ENCODE measurements at places on chromosomes 12 and 14. TPM values are rescaled to one million over a fixed set of nuclear protein-coding genes. Genes with fewer than 3 reads are reported as not detected.
A peak's percentile ranks its signal among the peaks of the same experiment; 100 is the strongest.

DNA sequence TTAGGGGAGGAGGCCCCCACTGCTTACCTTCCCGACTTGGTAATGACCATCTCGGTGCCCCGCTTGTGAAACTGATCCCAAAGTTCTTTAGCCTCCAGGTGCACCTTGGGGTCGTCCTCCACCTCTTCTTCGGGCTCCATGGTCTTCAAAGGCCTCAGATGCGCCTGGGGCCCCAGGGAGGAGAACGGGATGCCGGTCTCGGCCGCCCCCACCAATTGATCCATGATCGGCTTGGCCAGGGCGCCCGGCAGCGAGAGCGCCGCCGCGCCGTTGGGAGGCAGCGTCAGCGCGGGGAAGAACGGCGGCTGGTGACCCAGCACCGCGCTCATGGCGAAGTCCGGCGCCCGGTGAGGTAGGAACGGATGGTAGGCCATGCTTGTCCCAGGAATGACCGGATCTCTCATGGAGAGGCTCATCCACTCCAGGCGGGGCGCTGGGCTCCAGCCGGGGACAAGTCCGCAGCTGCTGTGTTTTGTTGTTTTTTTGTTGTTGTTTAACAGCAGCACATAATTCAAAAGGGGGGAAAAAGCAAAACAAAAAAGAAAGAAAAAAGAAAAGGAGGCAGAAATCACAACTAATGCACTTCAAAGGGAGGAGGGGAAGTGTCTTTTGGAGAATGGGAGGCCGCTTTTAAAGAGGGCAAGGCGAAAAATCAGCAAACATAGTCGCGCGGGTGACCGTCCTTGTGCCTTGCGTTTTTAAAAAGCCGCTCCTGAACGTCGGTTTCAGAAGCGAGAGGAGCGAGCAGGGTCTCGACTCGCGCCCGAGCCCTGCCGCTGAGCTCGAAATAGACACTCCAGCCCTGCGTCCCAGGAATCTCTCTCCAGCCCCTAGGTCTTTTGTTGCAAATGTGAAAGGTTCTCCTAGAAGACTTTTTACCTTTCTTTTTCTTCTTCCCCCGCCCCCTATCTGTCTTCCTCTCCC is 928 bp downstream of the TBX3 start:
- DNase-seq: no peak

GRCh38 chr12:737122-737739 is 15.1 kb upstream of the WNK1 start:
- DNase-seq: no peak

- DNase-seq: no peak
These were observed 73.2 kb upstream of the EGLN3 start for GRCh38 chr14:34023824-34024767.

GRCh38 chr12:24820872-24821271 is 128.0 kb downstream of the BCAT1 start:
- DNase-seq: no peak

GRCh38 chr12:30145684-30146032 is 361.9 kb upstream of the TMTC1 start:
- no peak for DNase-seq

DNA sequence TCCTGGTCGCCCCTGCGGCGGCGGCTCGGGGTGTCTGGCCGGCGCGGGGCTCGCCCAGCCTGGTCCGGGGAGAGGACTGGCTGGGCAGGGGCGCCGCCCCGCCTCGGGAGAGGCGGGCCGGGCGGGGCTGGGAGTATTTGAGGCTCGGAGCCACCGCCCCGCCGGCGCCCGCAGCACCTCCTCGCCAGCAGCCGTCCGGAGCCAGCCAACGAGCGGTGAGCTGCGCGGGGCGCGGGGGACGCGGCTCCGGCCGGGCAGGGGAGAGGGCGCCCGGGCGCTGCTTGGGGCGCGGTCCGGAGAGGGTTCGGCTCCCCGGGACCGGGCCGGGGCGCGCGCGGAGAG is at the start of gene LGALS3:
Gene LGALS3, plus strand, starts transcription at position 167 of the 342 bp plus-strand sequence. CDS start 8,122 bp downstream, outside the sequence.
- DNase-seq: peak; percentile 22

Gene SDR9C7
- not detected for total RNA-seq

Gene ANKS1B
- 10.1 TPM for total RNA-seq

Gene NPAS3
- 5.2 TPM for total RNA-seq

GRCh38 chr12:103882861-103883596 is 42.0 kb upstream of the NT5DC3 start:
- DNase-seq: no peak

Gene TEX52
- total RNA-seq: not detected

Gene ZBTB42
- 12.6 TPM for total RNA-seq

- peak; percentile 18 for DNase-seq
These were observed 663 bp downstream of the PTGER2 start for GRCh38 chr14:52314595-52315354.

DNA sequence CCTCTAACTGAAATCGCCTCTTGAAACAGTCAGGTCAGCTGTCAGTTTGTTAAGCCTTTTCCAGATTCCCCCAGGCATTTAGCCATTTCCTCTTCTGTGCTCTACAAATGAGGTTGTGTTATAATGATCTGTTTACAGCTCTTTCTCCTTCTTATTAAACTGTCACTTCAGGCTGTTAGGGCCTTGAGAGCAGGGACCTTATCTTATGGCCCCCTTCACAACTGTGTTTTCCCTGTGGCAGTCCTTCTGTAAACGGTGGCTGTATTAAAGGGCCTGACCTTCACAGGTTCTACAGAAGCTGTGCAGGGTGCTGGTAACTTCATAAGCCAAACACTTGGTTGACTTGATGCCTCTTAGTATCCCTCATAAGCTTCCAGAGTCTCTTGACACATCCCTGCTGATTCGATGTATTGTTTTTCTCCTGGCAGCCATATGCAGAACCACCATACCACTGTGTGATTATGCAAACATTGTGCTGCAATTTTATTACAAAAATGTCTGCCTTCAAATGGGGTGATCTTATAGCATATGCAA is 104.7 kb downstream of the PLEKHA5 start:
- no peak for DNase-seq

Gene CCDC38
- not detected for total RNA-seq

Gene CCDC198
- total RNA-seq: 178 TPM

Gene CCND2
- 463 TPM for total RNA-seq

GRCh38 chr12:88381466-88381865 is 198.8 kb downstream of the KITLG start:
- no peak for DNase-seq

Gene KRT79
- total RNA-seq: not detected

- DNase-seq: no peak
These were observed 71.6 kb downstream of the ITPK1 start for GRCh38 chr14:93044121-93044520.

Gene RIPK3
- total RNA-seq: 0.62 TPM

- DNase-seq: no peak
These were observed 14.4 kb upstream of the VRTN start for GRCh38 chr14:74333909-74334308.

Gene GALNT6
- total RNA-seq: 3.7 TPM

DNA sequence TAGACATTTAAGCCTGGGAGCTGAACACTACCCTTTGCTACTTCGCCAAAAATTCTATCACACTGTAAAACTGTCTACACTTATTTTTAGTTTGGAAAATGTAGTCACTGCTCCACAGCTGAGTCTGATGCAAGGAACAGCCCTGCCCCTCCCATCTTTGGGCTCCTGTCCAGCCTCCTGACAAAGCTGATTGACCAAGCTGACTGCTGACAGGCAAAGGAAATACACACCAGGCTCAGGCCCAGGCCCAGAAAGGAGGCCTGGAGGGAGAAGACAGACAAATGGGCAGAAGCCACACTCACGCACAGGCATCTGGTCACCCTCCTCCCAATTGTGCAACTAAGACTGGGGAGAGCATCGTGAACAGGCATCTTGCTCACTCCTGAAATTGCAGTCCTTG is 55.3 kb downstream of the ISCA2 start:
- DNase-seq: no peak

Gene GLIPR1L2
- total RNA-seq: 0.29 TPM

DNA sequence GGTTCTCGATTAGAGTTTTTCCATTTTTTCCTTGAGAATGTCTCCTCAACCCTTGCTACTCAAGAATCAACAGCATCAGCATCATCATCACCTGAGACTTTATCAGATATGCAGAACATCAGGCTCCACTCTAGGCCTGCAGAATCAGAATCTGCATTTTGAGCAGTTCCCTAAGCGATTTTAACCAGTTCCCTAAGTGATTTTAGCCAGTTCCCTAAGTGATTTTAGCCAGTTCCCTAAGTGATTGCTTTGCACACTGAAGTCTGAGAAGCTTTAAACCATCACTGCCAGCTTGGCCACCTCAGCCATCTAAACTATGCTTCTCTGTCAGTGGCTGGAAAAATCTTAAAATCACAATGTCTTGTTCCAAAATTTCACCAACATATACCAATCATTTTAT is 29.4 kb upstream of the SLC38A1 start:
- DNase-seq: no peak

Gene SERPINA9
- not detected for total RNA-seq

Gene TAS2R7
- total RNA-seq: not detected

All from progenitor cell of endocrine pancreas (in vitro differentiated cells).